NCI-H2029 (cell line): ENCODE measurements at places on chromosomes 6 and 20.
A peak's percentile ranks its signal among the peaks of the same experiment; 100 is the strongest.

DNA sequence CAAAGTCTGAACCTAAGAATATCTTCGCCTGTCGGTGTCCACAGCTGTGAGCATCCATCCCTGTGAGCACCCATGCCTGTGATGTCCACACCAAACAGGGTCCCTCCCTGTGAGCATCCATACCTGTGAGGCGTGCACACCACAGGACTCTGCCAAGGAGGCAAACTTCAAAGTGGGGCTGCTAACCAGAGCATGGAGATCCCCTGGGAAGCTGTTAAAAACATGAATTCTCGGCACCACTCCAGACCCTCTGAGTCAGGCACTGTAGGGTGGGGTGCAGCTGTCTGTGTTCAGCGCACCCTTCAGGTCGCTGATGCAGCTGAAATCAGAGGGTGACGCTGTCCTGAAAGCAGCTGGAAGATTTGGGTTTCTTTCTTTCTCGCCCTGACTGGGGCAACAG, 85.4 kb upstream of the NXT1 start:
- DNase-seq = no peak

DNA sequence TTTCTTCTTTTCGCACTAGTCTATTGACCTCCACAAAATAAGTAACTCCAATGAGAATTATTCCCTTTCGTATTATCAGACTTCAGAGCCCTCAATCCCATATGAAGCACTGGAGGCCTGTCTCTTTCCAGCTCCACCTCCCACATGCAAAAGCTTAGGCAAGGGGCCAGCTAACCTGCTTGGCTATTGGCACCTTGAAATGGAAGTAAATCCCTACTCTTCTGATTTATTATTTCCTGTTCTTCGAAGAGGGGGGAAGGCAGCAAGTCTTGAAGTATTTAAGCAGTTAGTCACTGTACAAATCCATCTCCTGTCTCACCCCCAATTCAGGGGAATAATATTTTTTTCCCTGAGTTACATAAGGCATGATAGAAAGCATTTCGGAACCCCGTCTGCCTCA, 577.8 kb downstream of the MAFB start:
- no peak for DNase-seq

DNA sequence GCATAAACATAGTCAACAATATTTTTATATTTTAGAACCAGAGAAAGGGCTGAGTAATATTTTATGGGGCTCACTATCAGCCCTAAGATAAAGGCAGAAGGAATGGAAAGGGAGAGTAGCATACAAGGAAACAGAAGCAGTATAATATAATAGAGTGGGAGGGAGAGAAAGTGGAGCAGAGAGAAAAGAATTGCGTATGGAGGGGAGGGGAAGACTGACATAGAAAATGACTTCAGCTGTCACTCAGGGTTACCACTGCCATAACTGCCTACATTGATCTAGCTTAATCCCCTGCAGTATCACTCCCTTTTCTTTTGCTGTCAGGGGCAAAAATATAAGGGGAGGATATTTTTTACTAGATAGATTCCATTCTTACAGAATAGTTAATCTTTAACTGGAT, 1133.5 kb upstream of the MAP3K7 start:
- DNase-seq = no peak

DNA sequence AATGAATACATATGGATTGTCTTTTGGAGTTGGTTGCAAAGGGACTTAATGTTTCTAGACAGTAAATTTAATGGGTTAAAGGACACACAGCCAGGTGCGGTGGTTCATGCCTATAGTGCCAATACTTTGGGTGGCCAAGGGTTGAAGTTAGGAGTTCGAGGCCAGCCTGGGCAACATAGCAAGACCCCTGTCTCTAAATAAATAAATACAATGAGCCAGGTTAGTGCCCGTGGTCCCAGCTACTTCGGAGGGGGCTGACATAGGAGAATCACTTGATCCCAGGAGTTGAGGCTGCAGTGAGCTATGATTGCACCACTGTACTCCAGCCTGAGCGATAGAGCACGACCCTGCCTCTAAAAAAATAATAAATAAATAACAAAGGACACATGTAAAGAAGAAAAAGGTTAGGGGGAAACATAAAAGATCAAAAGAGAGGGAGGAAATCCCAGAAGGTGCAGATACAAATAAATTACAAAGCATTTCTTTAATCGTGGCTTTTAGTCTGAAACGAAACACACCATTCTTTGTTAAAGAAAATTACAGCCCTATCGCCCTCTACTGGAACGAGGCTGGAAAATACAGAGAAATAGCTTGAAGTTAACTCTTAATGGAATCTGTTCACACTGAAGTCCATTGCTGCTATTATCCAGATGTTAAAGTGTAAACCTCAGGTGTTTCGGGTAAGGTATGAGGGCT, 42.6 kb upstream of the SCML4 start:
- peak; percentile 19 for DNase-seq

GRCh38 chr6:5979650-5980420, 26.9 kb downstream of the NRN1 start:
- no peak for DNase-seq

DNA sequence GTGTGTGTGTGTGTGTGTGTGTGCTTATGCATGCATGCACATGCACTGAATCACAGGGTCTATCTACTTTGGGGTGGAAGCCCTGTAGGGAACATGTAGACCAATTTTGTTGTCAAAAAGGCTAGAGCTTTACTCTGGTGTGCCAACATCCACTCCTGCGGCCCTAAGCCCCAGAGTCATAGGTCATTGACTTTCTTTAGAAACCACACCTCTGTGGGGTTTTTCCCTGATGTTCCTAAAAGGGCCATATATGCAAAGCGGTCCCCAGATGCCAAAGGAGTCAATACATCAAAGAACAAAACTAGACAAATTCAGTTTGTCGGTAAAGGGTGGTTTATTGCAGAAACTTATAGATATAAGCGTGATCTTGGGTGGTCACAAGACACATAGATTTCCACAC, 29.8 kb upstream of the SLC2A12 start:
- no peak for DNase-seq

GRCh38 chr6:81553216-81553615, 199.3 kb downstream of the TENT5A start:
- DNase-seq = no peak

- peak; percentile 17 for DNase-seq
Observed at GRCh38 chr20:63625771-63626423, 1.0 kb downstream of the GMEB2 start.

DNA sequence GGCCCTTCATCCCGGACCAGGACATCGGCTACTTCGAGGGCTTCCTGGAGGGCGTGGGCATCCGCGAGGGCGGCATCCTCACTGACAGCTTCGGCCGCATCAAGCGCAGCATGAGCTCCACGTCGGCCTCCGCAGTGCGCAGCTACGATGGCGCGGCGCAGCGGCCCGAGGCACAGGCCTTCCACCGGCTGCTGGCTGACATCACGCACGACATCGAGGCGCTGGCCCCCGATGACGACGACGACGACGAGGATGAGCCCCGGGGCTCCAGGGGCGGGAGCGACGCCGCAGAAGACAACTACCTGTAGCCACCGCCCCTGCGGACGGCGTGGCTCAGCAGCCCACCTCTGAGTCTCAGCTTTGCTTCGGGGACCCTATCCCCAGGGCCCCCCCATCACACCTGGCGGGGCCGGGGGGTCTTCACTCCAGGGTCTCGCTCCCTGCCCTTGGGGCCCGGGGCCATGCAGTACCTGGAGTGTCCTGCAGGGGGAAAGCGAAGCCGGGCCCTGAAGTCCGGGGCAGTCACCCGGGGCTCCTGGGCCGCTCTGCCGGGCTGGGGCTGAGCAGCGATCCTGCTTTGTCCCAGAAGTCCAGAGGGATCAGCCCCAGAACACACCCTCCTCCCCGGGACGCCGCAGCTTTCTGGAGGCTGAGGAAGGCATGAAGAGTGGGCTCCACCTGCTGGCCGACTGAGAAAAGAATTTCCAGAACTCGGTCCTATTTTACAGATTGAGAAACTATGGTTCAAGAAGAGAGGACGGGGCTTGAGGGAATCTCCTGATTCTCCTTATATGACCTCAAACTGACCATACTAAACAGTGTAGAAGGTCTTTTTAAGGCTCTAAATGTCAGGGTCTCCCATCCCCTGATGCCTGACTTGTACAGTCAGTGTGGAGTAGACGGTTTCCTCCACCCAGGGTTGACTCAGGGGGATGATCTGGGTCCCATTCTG, 20.8 kb upstream of the HCK start:
- DNase-seq = peak; percentile 67

- DNase-seq = no peak
Observed at GRCh38 chr6:6680526-6680925, 92.0 kb downstream of the LY86 start.

- DNase-seq = no peak
Observed at GRCh38 chr20:54140486-54140885, 33.3 kb downstream of the CYP24A1 start.

GRCh38 chr6:13576017-13576416, 1.6 kb downstream of the SIRT5 start:
- DNase-seq = no peak

- no peak for DNase-seq
Observed at GRCh38 chr20:60056407-60057122, 98.3 kb downstream of the CDH26 start.

- DNase-seq = no peak
Observed at GRCh38 chr20:20993372-20993771, 112.8 kb downstream of the LINC00237 start.

- peak; percentile 69 for DNase-seq
Observed at GRCh38 chr6:6008089-6008647, 1.4 kb upstream of the NRN1 start.

- DNase-seq = no peak
Observed at GRCh38 chr20:14664101-14664500, 326.7 kb upstream of the FLRT3 start.

GRCh38 chr6:166583230-166583965, 3.1 kb downstream of the RAMACL start:
- no peak for DNase-seq

DNA sequence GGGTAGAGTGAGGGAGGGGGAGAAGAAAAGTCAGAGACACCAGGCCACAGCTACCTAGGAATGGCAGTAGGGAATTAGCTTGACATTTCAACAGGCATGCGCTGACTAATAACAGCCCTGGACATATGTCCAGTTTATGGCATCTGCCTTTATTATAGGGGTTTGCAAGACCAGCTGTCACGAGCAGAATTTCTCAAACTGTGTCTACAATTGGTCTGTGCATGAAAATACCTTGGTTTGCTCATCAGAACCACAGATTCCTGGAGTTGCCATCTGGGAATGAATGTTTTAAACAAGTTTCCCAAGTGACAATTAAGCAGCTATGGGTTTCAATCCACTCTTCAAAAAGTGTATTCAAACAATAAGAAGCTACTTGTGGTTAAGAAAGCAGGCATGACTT, 110.3 kb upstream of the ENPP5 start:
- no peak for DNase-seq

GRCh38 chr6:89066940-89067646, 13.5 kb upstream of the PNRC1 start:
- DNase-seq = no peak

DNA sequence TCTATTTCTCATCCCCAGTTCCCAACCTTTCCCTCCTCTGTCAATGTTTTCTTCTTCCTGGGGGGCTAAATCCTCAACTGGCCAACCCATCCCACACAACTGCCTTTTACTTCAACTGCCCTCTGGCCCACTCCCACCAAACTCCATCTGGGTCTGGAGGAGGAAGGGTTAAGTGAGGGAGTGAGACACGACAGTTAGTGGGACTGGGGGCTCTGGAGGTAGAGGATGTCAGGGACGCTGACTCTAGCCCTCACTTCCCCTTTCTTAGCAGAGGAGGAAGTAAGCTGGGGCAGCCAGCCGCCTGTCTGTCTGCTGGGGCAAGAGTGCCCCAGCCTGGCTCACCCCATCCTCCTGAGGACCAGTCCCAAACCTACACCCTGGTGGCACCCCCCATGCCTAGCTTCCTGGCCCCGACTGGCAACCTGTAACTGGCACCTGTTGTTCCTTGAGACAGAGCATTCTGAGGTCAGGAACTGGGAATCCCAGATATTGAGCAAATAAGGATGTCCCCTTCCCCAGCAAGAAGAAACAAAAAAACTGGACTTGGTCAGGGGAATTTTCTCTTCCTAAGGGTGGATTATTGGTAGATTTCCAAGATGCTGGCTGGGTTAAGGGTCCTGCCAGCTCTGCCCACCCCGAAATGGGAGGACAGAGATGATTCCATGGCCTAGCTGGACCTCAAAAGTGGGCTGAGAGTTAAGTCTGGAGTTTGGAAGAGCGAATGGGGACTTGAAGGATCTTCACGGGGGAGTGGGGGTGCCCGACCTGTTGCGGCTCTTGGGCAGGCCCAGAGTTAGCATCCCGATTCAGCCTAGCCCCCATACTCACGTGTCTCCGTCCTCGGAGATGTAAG, 971 bp downstream of the NFKBIE start:
- DNase-seq = no peak

DNA sequence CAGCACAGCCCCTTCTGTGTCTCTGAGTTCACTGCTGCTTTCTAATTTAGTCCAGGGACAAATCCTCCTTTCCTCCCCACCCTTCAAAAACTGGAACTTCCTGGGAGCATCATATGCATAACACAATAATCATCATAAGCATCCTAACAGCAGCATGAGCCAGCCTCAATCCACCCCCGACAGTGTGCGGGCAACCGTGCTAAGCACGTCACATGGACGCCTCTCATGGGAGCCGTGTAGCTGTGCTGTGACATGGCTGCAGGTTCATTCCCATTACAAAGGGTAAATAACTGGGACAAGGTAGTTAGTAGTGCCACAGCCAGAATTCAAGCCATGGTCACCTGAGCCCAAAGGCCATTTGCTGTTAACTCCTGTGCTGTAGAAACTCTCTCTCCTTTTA, 24.5 kb upstream of the ULBP3 start:
- DNase-seq = no peak

DNA sequence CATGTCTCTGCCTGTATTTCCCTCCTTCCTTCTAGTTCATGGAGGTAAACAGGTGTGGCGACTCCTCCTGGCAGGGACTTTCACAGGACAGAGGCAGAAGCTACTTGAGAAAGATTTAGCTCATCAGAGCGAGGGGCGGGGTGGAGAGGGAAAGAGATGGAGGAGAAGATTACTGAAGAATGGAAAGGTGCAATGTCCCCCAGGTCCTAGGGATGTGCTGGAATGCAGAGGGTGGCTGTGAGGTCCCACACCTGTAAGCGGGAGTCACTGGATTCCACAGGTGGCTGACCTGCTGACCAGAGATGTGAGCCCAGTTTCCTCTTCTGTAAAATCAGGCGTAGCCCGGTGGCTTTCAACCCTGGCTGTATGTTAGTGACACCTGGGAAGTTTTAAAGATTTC, 199.2 kb upstream of the SULF2 start:
- no peak for DNase-seq

GRCh38 chr20:63461104-63461763, 11.2 kb downstream of the KCNQ2 start:
- DNase-seq = no peak

GRCh38 chr6:160260803-160261450, 2.3 kb upstream of the SLC22A2 start:
- no peak for DNase-seq

- no peak for DNase-seq
Observed at GRCh38 chr20:16005021-16005914, 568.0 kb downstream of the KIF16B start.
